NCI-H774 (cell line): ENCODE measurements at places on chromosomes 5 and 9.

DNA sequence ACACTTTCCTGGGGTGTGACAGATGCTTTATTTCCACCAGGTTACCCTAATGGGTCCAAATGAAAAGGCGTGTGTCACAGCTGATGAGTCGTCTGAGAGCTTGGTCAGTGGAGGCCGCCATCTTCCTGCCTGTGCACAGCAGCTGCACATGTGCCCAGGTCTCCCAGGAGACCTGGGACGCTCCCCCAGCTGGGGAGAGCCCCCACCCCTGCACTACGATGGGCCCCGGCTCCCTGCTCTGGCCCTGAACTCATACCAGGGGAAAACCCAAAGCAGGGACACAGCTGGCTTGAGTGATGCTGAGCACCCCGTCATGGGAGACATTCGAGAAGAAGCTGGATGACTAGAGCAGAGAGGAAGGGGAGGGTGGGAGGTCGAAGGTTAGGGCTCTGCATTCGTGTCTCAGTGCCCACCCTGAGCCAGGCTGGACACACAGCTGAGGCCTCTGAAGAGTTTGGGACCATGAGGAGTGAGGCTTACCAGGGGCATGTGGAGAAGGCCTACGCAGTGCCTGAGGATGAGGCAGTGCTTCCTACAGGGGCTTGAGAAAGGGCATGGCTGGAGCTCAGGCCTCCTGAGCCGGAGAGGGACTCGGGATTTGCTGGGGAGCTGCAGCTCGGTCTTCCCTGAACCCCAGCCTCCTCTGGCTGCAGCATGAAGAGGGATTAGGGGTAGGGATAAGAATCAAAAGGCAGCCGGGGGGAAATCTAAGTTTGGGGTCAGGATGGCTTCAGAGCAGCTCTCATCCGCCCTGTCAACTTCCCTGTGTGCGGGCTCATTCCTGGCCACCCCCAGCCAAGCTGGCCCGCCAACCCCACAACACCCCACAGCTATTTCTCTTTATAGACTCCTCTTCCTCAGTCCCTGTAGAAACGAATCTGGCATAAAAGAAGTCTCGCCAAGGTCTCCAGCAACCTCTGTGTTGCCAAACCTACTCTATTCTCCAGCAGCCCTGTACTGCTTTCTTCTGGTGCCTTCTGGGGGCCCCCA is 42.2 kb upstream of the RNU6ATAC start:
- peak; percentile 64 for DNase-seq

GRCh38 chr5:96050273-96050880 is 88.7 kb upstream of the ELL2 start:
- DNase-seq = no peak

DNA sequence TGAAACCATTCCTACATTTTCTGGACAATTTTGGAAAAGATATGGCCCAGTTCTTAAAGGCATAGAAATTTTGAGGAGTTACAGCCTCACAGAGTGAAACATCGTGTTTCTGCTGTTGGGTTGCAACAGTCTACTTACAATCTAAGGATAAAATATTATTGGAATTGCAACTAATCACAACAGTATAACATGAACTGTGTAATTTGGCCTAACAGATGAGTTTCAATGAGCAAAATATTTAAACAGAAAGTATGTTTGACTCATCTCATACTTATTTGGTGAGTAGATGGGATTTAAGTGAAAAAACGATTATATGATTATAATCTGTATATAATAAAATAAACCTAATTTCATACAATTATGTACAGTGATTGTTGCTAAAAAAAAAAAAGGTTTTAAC is 1061.8 kb downstream of the CDH12 start:
- DNase-seq = no peak

- no peak for DNase-seq
These were observed 22.0 kb downstream of the SNX30 start for GRCh38 chr9:112772551-112772950.

GRCh38 chr9:94870465-94870792 is 143.9 kb downstream of the AOPEP start:
- no peak for DNase-seq

DNA sequence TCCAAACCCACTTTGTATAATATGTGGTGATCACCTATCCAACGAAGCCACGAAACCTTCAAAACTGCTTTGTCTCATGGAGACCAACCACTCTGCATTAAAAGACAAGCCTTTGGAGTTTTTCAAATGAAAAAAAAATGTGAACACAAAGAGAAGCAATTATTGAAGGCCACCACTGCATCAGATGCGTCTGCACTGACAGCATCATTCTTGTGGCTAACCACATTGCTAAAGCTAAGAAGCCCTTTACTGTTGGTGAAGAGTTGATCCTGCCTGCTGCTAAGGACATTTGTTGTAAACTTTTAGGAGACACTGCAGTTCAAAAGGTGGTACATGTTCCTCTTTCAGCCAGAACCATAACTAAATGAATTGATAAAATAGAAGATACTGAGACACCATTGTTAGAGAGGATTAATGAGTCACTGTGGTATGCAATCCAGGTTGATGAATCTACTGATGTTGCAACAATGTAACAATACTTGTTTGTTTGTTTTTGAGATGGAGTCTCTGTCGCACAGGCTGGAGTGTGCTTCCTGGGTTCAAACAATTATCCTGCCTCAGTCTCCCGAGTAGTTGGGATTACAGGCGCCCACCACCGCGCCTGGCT is 45.4 kb downstream of the TAF11L14 start:
- DNase-seq = no peak

DNA sequence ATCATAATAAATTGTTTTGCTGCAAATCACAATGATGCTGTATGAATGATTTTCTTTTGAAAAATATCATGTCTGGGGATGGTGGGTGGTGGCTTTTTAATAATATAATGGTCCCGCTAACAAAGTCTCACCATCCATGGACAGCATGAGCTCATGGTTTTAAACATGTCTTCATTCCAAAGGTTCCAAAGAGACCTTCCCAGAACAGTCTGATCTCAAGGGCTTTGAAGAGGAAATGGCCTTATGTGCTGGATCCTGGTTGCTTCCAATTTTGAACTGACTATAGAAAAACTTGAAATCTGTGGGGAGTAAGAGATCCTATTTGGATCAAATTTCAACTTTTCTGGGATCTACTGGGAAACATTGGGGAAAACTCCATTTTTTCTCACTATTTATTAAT is 121.8 kb downstream of the ADAMTS12 start:
- DNase-seq = no peak

- DNase-seq = no peak
These were observed 468.1 kb downstream of the SPATA31D1 start for GRCh38 chr9:82456642-82457041.

DNA sequence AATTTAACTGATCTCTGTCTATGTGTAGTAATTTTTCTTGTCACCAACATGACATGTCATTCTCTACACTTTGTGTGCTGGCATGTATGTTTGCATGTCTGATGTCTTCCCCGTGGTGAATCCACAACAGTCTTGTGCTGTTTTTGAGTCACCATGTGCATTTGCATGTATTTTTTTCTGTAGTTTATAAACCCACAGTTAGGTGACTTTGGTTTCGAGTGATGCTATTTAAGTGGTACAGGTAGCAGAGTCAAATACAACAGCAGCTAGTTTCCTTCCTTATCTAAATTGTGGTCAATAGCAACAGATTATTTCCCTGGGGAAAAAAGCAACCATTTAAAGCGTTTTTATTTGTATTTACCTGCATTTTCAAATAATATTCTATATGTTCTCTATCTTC is 89.9 kb upstream of the FSD1L start:
- DNase-seq = no peak

DNA sequence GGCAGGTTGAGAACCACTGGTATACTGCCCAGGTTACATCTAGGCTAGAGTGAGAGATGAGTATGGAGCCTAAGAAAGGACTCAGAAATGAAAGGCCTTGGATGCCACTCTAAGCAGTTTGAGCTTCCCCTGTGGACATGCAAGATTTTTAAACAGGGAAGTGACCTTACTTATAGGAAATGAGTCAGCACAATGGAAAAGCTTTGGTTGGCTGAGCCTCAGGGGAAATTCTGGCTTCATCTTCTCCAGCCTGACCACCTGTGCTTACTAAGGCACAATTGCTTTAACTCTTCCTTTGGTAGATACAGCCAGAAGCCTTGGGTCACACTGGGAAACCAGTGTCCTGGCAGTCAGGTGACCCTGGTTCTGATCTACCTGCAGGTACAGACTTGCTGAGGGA is 380.2 kb upstream of the ZNF462 start:
- DNase-seq = no peak

- DNase-seq = no peak
These were observed 4.1 kb downstream of the PRUNE2 start for GRCh38 chr9:76901801-76902200.

- DNase-seq = no peak
These were observed 17.7 kb upstream of the IL6ST start for GRCh38 chr5:56012281-56012963.

DNA sequence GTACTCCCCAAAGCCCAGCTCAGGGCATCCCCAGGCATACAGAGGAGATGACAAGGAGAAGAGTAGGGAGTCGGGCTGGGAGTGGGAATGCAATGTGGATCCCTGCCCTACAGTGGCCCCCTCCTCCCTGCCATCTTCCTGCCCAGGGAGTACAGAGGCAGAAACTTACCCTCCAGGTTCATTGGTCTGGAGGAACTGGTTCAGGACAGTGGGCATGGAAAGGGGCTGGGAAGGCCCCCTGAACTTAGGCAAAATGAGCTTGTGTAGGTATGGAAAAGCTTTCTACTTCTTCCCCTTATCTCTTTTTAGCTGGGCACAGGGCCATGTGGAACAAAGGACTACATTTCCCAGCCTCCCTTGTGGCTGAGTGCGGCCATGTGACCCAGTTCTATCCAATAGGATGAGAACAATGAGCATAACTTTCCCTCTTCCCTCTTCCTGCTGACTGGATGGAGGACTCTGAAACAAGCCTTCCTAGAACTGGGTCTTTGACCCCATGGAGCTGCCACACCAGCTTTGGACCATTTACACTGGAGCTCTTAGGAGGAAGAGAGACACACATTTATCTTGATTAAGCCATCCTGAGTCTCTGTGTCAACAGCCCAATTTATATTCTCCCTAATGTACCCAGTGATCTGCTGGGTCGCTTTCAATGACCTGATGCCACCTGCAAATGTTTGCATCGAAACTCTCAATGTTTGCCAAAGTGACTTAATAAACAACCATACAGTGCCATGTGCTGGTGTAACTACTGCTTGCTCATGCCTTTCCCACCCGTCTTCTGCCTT is 25.0 kb upstream of the HMCN2 start:
- peak; percentile 79 for DNase-seq

GRCh38 chr5:38582293-38582974 is 26.0 kb upstream of the LIFR start:
- no peak for DNase-seq
